ENCODE measurements at places on chromosomes 1 and 21.

- DNase-seq, result peak; percentile 58
Observed at GRCh38 chr1:165152727-165153126, 203.8 kb downstream of the LMX1A start.

DNA sequence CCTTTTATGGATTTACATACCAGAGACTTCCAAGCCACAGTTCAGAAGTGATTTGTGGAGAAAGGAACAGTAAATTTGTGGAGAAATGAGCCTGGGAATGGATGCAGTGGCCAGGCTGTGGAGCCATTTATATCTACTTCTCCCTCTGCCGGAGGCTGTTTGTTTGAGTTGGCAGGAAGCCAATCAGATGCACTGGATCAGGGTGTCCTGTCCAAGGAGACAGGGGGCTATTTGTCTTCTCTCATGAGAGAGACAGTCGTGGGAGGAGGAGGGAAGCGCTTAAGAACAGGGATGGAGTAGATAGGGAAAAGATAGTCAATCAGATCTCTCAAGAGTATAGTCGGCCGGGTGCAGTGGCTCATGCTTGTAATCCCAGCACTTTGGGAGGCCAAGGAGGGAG is 2.8 kb upstream of the HAPLN2 start:
- DNase-seq, result no peak

GRCh38 chr1:53902235-53903138 is 8.5 kb downstream of the DIO1 start:
- DNase-seq, result no peak

DNA sequence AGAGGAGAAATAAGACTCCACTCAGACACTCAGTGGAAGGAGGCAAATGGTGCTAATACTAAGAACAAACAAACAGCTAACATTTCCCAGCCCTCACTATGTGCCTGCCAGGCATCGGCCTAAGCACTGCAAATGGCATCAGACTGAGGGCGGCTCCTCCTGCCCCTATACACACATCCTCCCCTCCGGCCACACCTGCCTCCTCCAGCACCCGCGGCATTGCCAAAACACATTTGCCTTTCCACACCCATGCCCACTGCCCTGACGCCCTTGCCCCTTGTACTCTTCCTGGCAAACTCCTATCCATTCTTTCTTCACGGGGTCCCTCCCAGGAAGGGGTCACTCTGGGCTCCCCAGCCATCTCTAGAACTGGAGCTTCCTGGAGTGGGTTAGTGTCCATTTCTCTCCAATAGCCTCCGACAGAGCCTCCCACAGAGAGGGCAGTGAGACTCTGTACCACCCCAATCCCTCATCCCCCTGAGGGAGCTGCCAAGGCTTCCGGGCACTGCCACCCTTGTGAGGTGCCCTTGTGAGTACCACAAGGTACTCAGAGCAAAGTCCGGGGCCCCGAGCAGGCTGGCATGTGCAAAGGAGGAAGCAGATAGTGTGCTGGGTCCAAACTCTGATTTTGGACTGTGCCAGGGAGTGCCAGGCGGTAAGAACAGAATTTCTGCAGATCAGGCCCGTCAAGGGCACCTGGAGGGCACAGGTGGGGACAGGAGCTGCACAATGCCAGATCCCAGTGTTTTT is 959 bp downstream of the AKR7A3 start:
- DNase-seq, result no peak

DNA sequence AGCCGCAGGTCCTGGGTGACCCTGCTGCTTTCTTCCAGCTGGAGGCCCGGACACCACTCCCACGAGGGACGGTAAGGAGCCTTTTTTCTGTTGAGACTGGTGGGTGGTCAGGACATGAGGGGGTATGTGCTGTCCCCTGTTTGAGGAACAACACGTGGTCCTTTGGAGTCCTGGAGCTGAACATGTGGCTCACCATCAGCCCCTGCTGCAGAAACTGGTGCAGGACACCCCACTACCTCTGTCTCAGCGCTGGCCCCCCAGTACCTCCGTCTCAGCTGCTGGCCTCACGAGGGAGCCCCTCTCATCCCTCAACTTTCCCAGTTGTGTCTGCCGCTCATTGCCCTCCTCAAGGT is 34.7 kb downstream of the SLC19A1 start:
- DNase-seq, result no peak
